ENCODE measurements at places on chromosomes 6 and 20.

GRCh38 chr20:47949230-47949629 lies 163.9 kb upstream of the SULF2 start:
- no peak for DNase-seq

GRCh38 chr6:145823328-145823944 lies 8.8 kb upstream of the FBXO30 start:
- DNase-seq = no peak

DNA sequence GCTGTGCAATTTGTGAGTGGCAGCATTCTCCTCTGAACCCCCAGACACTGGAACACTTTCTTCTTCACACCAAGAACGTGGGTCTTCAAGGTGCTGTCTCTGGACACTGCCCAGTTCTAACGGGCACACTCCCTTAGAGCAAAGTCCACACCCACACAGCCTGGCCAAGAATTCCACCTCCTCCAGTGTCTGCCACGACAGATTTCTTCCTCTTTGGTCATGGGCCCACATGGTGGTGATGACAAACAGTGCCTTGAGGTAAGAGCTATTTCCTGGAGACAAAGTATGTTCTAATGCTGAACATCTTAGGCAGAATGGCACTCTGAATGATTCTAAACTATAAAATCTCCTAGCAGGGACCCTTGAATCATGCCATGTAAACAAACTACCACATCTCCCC lies 25.5 kb upstream of the SSTR4 start:
- no peak for DNase-seq

DNA sequence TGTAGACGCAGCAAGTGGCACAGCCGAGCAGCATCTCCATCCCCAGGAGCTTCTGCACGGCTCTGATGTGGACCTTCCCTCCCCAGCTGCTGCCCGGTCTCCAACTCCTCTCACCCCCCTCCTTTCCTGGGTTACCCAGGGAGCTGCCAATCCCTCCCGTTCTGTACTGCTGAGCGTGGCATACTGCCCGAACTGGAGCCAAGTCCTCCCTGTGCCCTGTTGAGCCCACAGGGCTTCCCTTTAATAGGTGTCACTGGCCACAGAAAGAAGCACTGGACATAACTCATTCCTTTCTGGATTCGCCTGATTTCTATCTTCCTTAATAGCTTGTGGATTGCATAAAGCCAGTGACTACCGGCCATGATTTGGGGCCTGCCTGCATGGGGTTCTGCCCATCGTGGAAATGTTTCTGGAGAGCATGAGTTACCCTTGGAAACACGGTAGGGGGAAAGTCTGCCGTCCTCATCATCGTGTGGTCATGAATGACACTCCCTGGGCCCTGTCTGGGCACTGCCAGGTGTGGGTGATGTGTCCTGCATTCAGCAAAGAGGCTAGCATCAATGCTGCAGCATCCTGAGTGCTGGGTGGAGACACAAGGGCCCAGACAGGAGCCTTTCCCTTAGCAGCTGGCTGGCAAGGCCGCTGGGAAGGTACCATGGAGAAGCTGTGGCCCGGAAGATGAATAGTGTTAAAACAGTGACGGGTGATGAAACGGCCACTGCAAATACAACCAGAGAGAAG lies 189.7 kb downstream of the SYNDIG1 start:
- no peak for DNase-seq

- no peak for DNase-seq
These were observed 32.0 kb downstream of the BTBD3 start for GRCh38 chr20:11949711-11950110.

DNA sequence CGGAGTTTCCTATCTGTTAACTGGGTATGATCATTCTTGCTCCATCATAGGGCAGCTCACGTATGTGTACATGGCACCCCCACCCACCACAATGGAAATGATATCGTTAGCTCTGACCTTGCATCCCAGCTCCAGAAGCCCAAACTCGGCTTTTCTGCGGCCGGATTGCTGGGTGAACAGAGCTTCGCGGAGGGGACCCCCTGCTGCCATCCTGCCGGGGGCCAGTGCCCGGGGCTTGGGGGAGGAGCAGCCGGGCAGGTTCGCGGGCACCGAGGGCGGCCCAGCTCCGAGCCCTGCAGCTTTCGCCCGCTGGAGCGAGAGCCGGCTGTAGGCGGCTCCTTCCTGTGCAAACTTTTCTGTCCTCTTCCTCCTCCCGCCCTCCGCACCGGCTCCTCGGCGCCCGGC lies 24.9 kb upstream of the FUCA2 start:
- DNase-seq = no peak

DNA sequence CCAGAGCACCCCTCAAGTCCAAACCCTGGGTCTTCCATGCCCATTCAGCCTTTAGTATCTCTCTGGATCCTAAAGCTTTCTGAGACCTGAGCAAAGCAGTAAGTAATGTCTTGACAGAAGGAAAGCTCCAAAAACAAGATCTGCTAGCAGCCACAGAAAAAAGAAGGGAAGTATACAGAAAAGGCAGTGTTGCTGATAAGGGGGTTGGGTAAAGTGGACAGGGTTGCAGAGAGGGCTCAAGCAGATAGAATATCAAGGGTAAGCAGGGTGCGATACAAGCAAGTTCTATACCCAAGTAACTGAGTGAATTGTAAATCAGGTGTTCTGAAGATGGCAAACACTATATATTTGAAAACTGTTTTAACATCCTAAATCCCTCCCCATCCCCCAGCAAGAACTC lies 113.4 kb upstream of the CARMIL1 start:
- DNase-seq = no peak

GRCh38 chr20:37161830-37162549 lies 17.1 kb upstream of the RPN2 start:
- no peak for DNase-seq

DNA sequence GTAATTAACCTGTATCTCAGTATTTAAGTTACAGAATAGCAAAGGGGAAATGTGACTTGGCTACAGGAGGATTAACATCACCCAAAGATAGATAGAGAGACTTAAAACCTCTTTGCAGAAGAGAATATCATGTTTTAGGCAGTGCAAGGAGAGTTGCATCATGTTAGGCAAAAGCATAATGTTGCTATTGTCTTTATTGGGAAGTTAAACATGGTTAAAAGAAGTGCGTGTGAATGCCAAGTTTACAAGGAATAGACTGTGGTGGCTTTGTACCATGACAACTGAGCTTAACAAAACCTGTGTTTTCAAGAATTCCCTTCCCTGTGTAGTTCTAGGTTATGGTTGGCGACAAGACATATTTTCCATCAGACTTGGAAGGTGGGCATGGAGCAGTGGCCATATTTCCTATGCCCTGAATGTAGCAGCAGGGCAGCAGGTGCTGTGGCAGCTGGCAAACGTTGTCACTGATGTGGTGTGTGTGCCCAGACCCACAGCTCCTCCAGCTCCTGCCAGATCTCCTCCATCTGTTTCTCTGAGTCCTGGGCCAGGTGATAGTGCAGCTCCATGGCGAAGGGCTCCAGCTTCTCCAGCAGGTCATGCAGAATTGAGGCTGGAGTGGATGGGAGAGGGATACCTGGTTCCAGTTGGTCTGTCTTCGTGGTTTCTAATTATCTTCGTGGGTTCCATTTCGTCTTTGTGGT lies 163.3 kb downstream of the QRSL1 start:
- no peak for DNase-seq

DNA sequence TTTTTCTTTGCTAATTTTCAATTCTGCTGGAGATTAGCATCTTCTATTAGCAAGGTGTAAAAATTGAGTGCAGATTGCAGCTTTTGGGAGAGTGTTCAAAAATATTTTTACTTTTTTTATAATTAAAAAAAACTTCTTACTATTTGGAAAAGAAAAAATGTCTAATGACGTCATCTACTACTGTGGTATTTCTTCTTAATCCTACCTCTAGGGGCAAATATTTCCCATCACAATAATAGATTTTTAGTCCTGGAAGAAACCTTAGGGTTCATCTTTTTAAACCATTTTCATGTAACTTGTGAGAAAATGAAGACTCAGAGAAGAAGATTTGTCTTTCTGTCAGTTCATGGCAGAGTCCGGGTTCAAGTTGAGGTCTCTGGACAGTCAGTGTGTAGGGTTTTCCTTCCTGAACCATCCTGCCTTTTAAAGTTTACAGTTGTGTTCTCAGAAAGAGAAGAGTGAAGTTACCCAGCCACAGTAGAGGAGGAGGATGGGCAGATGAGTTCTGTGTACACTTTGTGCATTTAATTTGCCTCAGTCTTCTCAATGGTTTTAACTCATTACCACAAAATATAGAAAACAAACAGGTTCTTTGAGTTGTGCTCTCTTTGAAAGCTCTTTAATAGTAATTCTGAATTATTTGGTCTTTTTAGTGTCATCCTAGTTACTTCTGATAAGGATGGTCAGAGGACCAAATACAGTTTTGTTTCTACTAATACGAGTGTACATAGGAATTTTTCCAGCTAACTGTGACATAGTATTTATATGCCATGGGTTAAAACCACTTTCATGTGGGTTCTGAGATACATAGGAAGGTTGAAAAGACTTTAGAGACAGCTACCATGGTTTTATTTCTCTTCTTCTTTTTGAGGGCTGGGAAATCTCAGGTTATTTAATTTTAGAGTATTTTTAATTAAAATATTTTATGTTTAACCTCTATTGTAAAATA lies 184.7 kb downstream of the CDKAL1 start:
- no peak for DNase-seq

- DNase-seq = no peak
These were observed 168.2 kb upstream of the PROKR2 start for GRCh38 chr20:5484926-5485325.

DNA sequence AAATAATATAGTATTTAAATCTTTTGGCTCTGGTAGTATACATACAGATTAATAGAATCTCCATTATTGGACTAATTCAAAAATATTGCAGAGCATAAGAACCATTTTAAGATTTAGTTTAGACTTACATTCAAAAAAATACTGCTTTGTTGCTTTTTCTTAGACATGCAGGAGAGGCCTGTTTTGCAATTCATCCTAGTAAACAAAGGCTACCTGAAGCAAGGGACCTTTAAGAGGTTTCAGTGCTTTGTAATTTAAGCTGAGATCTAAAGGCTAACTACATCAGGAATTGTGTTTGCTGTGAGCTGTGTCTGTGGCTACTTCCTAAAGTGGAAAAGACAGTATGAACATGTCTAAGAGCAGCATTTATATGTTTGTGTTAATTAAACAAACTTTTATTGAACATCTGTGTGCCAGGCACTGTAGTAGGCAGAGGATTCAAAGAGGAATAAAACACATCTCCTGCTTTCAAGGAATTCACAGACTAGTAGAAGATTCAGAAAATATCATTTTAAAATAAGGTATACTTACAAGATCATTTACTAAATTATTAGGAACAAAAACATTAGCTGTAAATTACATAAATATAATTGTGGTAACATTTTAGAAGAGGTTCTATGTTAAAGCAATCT lies 29.1 kb upstream of the CALHM6 start:
- no peak for DNase-seq

GRCh38 chr6:13763740-13764381 lies 50.5 kb downstream of the MCUR1 start:
- DNase-seq = no peak

DNA sequence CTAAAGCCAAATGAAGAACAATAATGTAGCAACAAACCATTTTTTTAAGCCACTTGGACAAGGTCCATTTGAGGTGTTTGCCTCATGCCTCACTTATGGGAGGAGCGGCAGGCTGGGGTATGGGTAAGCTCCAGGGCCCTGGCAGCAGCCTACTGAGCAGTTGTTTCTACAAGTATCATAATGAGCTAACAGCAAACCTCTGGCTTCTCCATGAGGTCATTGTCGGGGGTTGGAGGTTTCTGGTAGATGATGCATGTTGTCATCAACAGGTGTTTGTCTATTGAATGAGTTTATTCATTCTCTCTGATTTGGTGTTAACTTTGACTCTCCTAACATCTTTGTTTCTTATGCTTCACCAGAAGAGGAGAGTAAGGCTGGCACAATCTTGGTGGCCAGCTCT lies 150.7 kb downstream of the TBC1D7 start:
- no peak for DNase-seq

DNA sequence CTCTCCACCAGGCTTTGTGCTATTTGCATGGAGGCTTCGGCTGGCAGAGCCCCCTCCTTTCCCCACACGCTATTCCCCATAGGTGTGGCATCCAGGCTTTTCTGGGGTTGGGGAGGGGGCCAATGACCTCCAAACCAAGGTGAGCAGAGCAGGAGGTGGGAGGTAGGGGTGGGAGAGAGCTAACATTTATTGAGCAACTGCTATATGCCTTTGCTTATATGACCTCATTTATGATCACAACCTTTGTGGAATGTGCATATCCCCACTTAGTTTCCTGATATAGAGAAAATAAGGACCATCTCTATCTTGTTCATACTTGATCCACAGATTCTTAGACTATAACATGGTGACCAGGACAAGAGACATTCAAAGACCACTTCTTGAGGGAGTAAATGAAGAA lies 17.8 kb upstream of the SLC22A7 start:
- DNase-seq = no peak

GRCh38 chr20:51008718-51009117 lies 14.2 kb downstream of the KCNG1 start:
- DNase-seq = no peak

DNA sequence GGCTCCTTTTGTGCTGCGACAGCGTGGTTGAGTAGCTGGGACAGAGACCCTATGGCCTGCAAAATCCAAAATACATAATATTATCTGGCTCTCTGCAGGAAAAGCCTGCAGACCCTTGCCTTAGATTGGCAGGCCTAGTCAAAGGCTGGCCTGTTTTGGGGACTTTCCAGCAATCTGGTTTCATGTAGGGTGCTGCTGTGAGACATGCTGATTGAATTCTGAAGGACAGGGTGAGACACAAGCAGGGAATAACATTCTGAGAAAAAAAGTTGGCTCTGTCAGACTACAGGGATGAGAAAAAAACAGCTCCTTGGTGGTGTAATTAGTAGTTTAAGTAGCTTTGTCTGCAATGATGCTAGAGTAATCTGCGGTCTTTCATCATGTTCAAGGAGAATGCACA lies 402.7 kb upstream of the AGPAT4 start:
- DNase-seq = no peak

DNA sequence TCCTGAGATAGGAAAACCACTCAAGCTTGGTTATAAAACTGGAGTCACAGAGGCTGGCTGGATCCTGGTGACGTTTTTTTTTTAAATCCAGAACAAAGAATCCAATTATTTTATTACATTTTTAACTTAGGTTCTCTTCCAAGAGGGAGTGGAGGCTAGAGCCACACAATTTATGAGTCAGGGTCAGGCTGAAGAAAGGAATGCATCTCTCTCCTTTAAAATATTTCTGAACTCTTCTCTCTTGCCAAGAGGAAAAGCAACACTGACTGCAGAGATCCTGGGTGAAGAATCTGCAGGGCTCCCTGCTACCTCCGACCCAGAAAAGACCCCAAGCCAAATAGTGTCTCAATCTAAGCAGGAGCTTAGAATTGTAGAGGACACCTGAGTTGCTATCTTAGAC lies 88.5 kb upstream of the SSTR4 start:
- no peak for DNase-seq

GRCh38 chr6:43481591-43482236 lies 4.3 kb downstream of the TJAP1 start:
- no peak for DNase-seq

All from naive thymus-derived CD4-positive, alpha-beta T cell (primary cell).